NCI-H146 (cell line): ENCODE measurements at places on chromosomes 5 and 9.

DNA sequence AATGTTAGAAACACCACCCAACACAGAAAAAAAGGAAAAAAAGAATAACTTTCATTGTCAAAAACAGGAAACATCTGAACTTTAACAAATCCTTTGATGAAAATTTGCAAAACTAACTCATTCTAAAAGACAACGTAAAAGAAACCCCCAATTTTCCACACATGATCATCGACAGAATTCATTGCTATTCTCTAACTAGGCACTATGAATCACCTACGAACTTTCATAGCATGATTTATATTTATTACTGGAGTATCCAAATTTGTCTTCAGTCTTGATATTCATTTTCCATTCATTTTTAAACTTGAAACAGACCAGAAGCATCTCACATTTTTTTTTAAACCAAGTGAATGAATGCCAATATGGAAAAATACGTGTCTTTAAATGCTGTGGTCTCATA, 514.6 kb downstream of the TLE4 start:
- DNase-seq: no peak

- DNase-seq: no peak
These were observed 135.0 kb upstream of the DAP start for GRCh38 chr5:10896016-10896415.

GRCh38 chr9:1959371-1959770, 55.8 kb upstream of the SMARCA2 start:
- DNase-seq: no peak

GRCh38 chr9:122265149-122265915, 650 bp downstream of the MRRF start:
- DNase-seq: peak; percentile 38

GRCh38 chr5:41695920-41696582, 174.2 kb downstream of the OXCT1 start:
- DNase-seq: peak; percentile 3

DNA sequence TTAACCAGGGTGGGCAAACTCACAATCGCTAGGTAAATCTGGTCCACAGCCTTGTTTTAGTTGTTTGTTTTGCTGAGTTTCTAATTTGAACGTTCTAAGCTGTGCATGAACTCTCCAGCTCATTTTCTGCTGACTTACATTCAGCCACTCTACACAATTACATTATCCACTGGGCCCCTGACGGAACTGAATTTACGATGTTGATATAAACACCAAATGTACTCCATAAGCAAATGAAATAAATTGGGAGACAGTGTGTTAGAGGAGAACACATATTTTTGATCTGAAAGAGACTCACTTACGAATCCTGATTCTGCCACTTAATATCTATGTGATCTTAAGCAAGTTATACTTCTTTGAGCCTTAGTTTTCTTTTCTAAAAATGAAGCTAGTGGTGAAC, 393.4 kb downstream of the ZNF608 start:
- DNase-seq: no peak

- no peak for DNase-seq
These were observed 823 bp upstream of the PRDM6 start for GRCh38 chr5:123088031-123088805.

- DNase-seq: no peak
These were observed 6.8 kb downstream of the IFNA8 start for GRCh38 chr9:21415493-21416267.

DNA sequence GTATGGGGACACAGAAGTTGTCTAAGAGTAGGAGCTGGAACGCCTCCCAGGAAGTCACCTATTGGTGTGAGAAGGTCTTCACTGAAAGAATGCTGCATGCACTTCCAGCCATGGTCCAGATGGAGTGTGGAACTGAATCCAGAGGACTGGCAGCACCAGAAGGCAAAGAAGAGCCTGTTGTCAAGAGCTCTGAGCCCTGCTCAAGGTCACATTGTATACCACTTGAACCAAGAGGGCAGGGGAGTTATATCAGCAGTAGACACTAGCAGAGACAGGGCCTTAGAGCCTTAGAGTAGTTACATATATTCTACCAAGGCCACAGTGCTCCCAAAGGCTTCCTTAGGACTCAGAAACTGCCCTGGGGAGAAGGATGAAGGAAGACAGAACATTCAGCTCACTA, 130.8 kb upstream of the POC5 start:
- DNase-seq: no peak

DNA sequence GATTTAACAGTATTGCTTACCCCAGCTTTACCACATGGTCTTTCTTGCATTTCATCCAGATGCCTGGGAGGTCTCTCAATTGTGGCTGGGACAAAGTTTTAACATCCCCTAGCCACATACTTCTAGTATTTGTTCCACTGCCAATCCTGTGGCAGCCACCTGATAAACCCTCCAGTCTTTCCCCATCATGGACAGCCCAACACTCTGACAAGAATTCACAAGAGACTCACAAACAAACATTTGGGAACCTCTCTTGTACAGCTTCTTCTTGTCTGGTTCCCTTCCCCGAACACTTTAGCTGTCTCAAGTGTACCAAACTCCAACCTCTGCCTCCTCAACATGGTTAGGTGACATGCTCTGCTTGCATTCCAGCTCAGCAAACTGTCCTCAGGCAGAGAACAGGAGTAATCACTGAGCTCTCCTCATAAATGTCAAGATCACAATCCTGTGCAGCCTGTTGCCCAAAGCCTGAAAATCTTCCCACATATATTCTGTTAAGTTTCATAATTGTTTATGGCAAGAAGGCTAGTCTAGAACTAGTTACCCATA, 59.7 kb downstream of the STRBP start:
- DNase-seq: no peak

DNA sequence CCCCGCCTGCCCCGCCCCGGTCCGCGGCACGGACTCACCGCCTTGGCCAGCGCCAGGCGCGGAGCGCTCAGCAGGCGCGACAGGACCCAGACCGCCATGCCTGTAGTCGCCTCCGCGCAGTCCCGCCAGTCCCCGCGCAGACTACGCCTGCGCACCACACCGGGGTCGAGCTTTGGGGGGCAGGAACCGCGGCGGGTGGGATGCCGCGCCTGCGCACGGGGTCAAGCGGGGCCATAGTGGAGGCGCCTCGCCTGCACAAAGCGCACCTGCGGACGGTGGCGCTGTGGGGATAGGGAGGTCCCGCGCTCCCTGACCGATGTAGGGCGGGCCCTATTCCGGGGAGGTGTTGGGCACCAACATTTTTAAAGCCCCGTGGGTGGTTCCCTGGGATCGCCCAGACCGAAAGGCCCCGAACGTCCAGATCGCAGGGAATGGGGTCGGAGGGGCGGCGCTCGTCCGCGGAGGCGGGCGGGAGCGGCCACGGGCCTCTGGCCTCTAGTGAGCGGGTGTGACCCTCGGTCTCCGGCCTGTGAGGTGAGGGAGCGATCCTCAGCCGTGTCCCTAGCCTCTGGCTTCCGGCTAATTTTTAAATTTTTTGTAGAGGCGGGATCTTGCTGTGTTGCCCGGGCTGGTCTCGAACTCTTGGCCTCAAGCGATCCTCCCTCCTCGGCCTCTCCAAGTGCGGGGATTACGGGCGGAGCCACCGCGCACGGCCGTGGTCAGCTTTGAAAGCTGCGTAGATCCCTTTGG, 70.8 kb upstream of the LPCAT1 start:
- peak; percentile 92 for DNase-seq

DNA sequence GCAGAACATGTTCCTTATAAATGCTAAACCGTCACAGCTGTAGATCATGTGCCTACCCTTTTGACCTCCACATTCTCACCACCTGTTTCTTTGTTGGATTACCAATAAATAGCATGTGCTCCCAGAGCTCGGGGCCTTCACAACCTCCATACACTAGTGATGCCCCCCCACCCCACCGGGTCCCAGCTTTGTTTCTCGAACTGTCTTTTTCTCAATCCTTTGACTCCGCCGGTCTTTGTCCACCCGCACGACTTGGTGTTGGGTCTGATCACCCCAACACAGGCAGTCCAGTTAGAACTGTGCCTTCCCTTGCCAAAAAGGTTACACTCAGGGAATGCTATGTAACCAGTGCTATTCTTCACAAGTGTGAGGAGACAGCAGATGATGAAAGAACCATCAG, 485.9 kb upstream of the C9orf72 start:
- DNase-seq: no peak

DNA sequence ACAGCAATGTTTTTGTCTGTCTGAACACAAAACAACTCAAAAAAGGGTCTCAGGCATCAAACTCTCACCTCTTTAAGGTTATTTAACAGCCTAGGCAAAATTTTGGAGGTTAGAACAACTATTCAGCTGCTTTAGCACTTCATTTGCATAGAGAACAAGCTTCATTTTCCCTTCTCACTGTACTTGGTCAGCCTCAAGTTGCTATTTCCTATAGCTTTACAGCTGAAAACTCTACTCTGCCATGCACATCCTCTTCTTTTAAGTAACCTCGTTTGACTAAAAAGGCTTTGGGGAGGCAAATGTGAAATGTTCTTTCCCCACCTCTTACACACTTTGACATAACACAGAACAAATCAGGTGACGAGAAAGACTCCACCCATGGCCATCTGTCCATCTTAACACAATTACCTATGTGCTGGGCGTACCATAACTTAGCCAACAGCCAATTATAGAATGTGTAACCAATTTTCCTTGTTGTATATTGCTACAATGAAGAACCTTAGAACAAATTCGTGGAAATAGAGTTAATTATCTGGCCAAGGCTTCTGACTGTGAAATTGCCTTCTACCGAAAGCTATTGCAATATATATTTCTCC, 195.7 kb downstream of the DCP2 start:
- no peak for DNase-seq

DNA sequence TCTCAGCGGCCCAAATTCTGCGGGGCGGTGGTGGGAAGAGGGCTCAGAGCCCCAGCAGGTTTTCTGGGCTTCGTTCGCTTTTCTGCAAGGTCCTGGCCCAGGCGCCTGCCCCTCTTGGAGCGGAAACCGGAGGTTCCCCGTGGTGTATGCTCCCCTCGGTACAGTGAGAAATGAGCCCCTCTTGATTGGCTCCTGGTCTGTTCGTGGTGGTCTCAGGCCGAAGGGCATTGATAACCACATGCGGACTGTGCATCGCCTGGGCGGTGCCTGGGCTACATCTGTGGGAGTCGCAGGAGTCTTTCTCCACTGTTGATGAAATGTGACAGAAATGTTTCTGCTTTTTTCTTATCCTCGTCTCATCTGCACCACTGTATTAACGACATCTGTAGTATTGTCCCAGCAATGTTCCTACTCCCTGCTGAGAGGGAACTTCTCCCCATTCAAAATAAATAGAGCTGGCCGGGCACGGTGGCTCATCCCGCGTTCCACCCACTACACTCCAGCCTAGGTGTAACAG, 682 bp downstream of the MAN1B1 start:
- DNase-seq: no peak

DNA sequence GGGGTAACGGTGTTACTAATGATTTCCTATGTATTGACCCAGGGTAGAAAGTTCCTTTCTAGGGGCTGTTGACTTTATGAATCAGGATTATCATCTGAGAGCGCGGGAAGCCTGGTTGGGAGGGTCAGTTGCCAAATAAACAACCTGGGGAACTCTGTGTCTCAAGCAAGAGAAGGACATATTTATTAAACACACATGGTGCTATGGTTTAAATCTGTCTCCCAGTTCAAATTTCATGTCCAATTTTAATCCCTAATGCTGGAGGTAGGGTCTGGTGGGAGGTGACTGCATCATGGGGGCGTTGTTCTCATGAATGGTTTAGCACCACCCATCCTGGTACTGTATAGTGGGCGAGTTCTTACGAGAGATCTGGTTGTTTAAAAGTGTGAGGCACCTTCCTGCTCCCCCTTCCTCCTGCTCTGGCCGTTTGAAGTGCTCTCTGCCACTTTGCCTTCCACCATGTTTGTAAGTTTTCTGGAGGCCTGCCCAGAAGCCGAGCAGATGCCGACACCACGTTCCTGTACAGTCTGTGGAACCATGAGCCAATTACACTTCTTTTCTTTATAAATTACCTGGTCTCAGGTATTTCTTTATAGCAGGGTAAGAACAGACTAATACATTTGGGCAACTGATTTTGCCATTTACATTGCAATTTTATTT, 19.7 kb upstream of the GAS1 start:
- no peak for DNase-seq

DNA sequence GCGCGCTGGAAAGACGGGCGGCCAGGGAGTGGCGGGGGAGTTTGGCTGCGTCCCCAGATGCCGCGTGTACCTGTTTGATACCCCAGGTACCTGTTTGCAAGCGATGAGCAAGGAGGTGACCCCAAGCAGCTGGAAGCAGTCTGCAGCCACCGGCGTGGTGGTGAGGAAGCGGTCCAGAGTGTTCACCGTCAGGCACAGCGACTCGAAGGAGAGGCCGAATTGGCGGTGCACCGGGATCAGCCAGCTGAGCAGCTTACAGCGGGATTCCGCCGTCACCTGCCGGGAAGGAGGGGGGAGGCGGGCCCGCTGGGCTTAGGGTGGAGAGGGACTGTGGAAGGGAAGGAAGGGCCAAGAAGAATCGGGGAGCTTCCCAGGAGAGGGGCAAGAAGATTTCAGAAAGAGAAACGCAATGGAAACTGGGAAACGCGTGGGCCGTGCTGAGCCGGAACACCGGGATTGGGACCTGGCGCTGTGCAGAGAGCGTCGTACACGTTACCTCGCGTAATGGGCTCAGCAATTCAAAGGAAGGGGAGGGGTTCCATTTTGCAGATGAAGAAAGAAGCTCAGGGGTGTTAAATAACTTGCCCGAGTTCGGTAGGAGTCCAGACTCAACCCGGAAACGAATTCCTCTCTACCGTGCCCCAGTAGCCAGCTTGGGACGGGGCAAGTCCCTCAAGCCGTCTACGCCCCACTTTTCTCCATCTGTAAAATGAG, 980 bp downstream of the CCNO start:
- DNase-seq: peak; percentile 64

- no peak for DNase-seq
These were observed 1.5 kb downstream of the TLN1 start for GRCh38 chr9:35730486-35730854.

DNA sequence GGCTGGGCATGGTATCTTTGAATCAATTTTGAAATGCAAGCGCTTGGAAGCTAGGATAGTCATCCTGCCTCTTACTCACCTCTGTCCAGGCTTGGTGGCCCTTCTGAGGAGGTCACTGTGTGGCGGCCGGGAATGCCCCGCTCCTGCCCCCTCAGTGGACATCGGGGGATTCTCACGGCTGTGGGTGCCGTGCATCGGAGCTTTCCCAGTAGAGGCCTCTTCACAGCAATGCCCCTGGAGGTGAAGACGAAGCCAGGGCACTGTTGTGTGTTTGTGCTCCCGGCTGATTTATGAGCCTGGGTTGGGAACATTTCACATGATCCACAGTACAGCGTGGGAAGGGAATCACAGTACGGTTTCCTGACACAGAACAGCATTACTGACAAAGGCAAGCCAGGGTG, 147.5 kb downstream of the NXNL2 start:
- DNase-seq: no peak

DNA sequence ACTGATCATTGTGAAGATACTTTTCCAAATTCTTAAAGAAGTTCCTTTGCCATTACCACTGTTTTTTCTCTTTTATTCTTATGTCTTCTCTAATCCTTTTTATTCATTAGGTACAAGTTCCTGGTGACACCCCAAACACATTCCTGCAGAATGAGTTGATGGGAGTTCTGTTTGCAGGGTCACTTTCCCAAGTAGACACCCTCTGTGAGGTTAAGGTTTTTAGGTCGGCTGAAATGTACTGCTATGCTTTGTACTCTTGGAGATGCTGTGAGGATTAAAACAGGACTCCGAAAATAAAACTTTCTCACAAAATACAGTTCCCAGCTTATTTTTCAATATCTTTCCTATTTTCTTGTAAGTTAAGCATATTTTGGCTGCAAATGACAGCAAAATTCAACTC, 143.3 kb upstream of the TLE4 start:
- no peak for DNase-seq
